Fibroblast of villous mesenchyme (primary cell): ENCODE measurements at places on chromosomes 5 and 9. TPM values are rescaled to one million over a fixed set of nuclear protein-coding genes. Genes with fewer than 3 reads are reported as not detected.

Gene ALDOB
- not detected in 2 replicates for total RNA-seq

Gene MARCHF3
- total RNA-seq, result 8.4 and 10.4 TPM in 2 replicates

Gene RNF208
- under 0.01 TPM in 1 of 2 replicates, not detected in the other for total RNA-seq

Gene GMCL2
- total RNA-seq, result not detected in 2 replicates

Gene ASTN2
- total RNA-seq, result 3.9 and 5.6 TPM in 2 replicates

Gene TMEM232
- 1.3 TPM in 2 replicates for total RNA-seq

Gene LCN9
- not detected in 2 replicates for total RNA-seq

Gene RC3H2
- 52.8 and 67.8 TPM in 2 replicates for total RNA-seq

Gene ACTL7B
- total RNA-seq, result under 0.01 TPM in 1 of 2 replicates, not detected in the other

Gene CCNJL
- 0.86 and 1.3 TPM in 2 replicates for total RNA-seq
